ENCODE measurements at places on chromosomes 5 and 9. TPM values are rescaled to one million over a fixed set of nuclear protein-coding genes. Genes with fewer than 3 reads are reported as not detected.
A peak's percentile ranks its signal among the peaks of the same experiment; 100 is the strongest.

Gene ZNF879
- 6.3 TPM for total RNA-seq

Gene TLX3
- total RNA-seq = not detected

Gene CTXN3
- not detected for total RNA-seq

GRCh38 chr9:87259543-87260518 lies 237.8 kb upstream of the DAPK1 start:
- peaks cover 7% of the 10 kb centered on the region for H3K4me1 ChIP-seq
- no peaks in the 10 kb centered on the region for H3K27me3 ChIP-seq
- H3K27ac ChIP-seq = no peak overlapping the region
- no peak overlapping the region for H3K4me3 ChIP-seq
- DNase-seq = no peak

- H3K4me1 ChIP-seq = peaks cover 7% of the 10 kb centered on the region
- no peak for DNase-seq
- no peaks in the 10 kb centered on the region for H3K27me3 ChIP-seq
- H3K27ac ChIP-seq = no peak overlapping the region
These were observed 62.3 kb downstream of the HMCN2 start for GRCh38 chr9:130327781-130328348.

GRCh38 chr5:93831449-93831848 lies 90.0 kb upstream of the POU5F2 start:
- no peaks in the 10 kb centered on the region for H3K4me1 ChIP-seq
- no peak overlapping the region for H3K27ac ChIP-seq
- no peak overlapping the region for H3K4me3 ChIP-seq
- no peak for DNase-seq

DNA sequence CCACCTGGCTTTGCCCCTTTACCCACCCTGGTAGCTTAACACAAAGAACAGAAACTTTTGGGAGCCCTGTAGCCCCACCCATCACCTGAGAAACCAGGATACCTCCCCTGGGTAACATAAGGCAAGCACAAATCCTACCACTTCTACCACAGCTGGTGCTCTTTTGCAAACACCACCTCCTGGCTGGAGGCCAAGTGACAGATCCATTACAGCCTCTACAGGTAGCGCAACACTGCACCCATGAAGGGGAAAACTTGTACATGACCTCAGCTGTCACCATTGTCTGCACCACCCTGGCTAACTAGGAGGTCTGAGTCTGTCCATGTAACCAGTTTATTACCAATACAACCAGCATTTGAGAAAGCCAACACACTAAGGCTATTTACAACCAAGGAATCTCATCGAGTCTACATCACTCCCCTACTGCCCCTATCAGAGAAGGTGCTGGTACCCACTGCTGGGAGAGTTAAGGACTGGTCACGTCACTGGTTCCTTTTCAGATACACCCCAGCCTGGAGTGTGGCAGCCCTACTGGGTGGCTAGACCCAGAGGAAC lies 128.6 kb downstream of the PJA2 start:
- H3K4me1 ChIP-seq = no peaks in the 10 kb centered on the region
- H3K4me3 ChIP-seq = no peak overlapping the region
- H3K36me3 ChIP-seq = no peaks in the 10 kb centered on the region
- no peak overlapping the region for H3K27ac ChIP-seq
- no peak for DNase-seq

DNA sequence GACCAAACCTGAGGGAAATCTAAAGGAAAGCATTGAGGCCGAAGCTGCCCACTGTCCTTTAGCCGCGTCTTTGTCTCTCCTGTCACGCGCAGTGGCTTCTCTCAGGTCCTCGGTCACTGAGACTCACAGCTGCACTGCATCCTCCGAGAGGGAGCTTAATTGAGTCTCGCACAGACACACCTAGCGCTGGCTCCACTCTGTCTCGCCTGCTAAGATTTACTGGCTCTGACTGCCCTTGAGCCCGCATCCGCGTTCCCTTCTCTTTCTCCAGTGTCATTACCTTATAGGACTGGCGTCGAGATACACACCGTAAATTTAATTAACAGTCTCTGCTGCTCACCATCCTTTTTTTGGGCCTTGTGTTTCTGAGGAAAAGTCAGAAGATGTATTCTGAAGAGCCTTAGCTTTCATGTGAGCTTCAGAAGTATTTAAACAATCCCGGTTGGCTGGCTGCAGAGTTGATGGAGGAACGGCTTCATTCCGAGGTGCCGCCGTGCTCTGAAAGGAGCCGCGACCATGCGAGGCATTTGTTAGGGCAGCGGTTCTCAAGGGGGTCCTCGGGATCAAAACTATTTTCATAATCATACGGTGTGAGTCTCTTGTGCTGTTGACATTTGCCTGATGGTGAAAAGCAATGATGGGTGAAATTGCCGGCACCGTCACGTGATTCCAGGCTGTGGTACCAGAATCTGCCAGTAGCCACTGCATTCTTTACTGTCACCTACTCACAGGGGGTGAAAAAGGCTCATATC lies 58.3 kb downstream of the GPR107 start:
- no peaks in the 10 kb centered on the region for H3K27me3 ChIP-seq
- H3K27ac ChIP-seq = no peak overlapping the region
- no peaks in the 10 kb centered on the region for H3K4me1 ChIP-seq
- H3K36me3 ChIP-seq = peaks cover 14% of the 10 kb centered on the region
- no peak for DNase-seq
- no peak overlapping the region for H3K4me3 ChIP-seq

GRCh38 chr5:23396346-23396745 lies 111.1 kb upstream of the PRDM9 start:
- DNase-seq = no peak
- H3K27ac ChIP-seq = no peak overlapping the region

Gene DROSHA
- 70.7 TPM for total RNA-seq

- no peak overlapping the region for H3K4me3 ChIP-seq
- peaks cover 54% of the 10 kb centered on the region for H3K36me3 ChIP-seq
- no peaks in the 10 kb centered on the region for H3K4me1 ChIP-seq
- no peaks in the 10 kb centered on the region for H3K27me3 ChIP-seq
- DNase-seq = no peak
These were observed 12.5 kb downstream of the CIZ1 start for GRCh38 chr9:128178806-128179431.

Gene TMEM245
- 76.5 TPM for total RNA-seq

Gene SLC6A18
- total RNA-seq = not detected

GRCh38 chr5:51371052-51371451 lies 12.2 kb upstream of the ISL1 start:
- no peaks in the 10 kb centered on the region for H3K4me1 ChIP-seq
- H3K4me3 ChIP-seq = no peak overlapping the region
- H3K27ac ChIP-seq = no peak overlapping the region
- no peak for DNase-seq

GRCh38 chr5:36457511-36458270 lies 148.7 kb upstream of the SLC1A3 start:
- no peak overlapping the region for H3K27ac ChIP-seq
- no peak overlapping the region for H3K4me3 ChIP-seq
- no peaks in the 10 kb centered on the region for H3K4me1 ChIP-seq

Gene FRMD3
- total RNA-seq = 5.2 TPM

DNA sequence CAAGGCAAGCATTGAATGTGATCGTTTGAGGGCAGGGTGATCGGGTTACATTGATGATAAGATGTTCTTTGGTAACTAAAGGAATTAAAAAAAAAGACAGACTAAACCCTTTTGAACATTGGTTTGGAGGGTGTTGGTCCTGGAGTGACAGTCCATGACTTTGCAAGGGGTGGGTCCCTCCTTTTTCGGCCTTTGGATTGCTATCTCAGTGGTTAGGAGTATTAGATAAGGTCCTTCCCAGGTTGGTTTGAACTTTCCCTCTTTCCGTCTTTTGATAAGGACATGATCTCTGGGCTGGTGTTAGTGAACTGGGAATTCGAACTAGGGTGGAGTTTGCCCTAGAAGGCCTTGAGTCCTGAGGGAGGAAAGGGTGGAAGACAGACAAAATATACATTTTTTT lies 5.4 kb upstream of the ABO start:
- H3K4me3 ChIP-seq = no peak overlapping the region
- H3K27ac ChIP-seq = no peak overlapping the region
- H3K27me3 ChIP-seq = no peaks in the 10 kb centered on the region
- H3K4me1 ChIP-seq = peaks cover 4% of the 10 kb centered on the region

- H3K4me3 ChIP-seq = peak overlapping the region; percentile 68
- H3K27me3 ChIP-seq = peaks cover 63% of the 10 kb centered on the region
- H3K4me1 ChIP-seq = peaks cover 7% of the 10 kb centered on the region
These were observed 19.3 kb downstream of the CDKN2A start for GRCh38 chr9:21974722-21975409.

- peak overlapping the region; percentile 83 for H3K27ac ChIP-seq
- H3K4me3 ChIP-seq = peak overlapping the region; percentile 61
- peaks cover 100% of the 10 kb centered on the region for H3K4me1 ChIP-seq
- H3K27me3 ChIP-seq = no peaks in the 10 kb centered on the region
- H3K36me3 ChIP-seq = peaks cover 4% of the 10 kb centered on the region
These were observed 259.3 kb downstream of the FANCC start for GRCh38 chr9:95058121-95058785.

- peak overlapping the region; percentile 2 for H3K27ac ChIP-seq
- H3K36me3 ChIP-seq = no peaks in the 10 kb centered on the region
- H3K4me3 ChIP-seq = no peak overlapping the region
These were observed 78.6 kb downstream of the MRPS27 start for GRCh38 chr5:72241346-72242003.

GRCh38 chr9:133181561-133181960 lies 17.8 kb upstream of the GBGT1 start:
- H3K4me1 ChIP-seq = no peaks in the 10 kb centered on the region
- no peak for DNase-seq
- H3K36me3 ChIP-seq = no peaks in the 10 kb centered on the region
- H3K27me3 ChIP-seq = no peaks in the 10 kb centered on the region
- H3K4me3 ChIP-seq = no peak overlapping the region
- H3K27ac ChIP-seq = no peak overlapping the region

DNA sequence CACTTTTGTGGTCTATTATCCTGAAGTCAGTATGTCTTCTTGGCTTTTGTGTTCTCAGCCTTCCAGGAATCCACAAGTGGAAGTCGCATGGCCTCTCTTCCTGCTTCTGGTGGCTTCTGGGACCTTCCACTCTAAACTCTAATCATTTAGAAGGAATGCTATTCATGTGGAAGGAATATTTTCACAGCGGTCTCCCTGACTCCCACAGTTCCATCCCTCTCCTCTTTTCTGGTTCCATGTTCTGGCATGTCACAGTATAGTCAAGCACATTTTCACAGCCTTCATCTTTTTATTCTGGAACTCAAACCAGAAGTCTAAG lies 7.3 kb upstream of the RAI14 start:
- H3K27me3 ChIP-seq = no peaks in the 10 kb centered on the region
- H3K4me3 ChIP-seq = no peak overlapping the region
- no peak for DNase-seq
- peaks cover 10% of the 10 kb centered on the region for H3K4me1 ChIP-seq
- no peaks in the 10 kb centered on the region for H3K36me3 ChIP-seq

GRCh38 chr5:91058575-91058974 lies 324.5 kb downstream of the ARRDC3 start:
- no peaks in the 10 kb centered on the region for H3K27me3 ChIP-seq
- H3K27ac ChIP-seq = no peak overlapping the region
- H3K4me1 ChIP-seq = no peaks in the 10 kb centered on the region
- no peaks in the 10 kb centered on the region for H3K36me3 ChIP-seq
- no peak overlapping the region for H3K4me3 ChIP-seq
- no peak for DNase-seq

Gene ANKS6
- 35.1 TPM for total RNA-seq

Gene PCDHGA2
- total RNA-seq = 13.8 TPM

Gene IL13
- total RNA-seq = not detected

Gene SHC3
- total RNA-seq = 1.5 TPM

- no peaks in the 10 kb centered on the region for H3K36me3 ChIP-seq
- peak within 1 kb of the TSS; percentile 92 for H3K27ac ChIP-seq
- peak; percentile 78 for DNase-seq
- H3K4me1 ChIP-seq = peaks cover 90% of the 10 kb centered on the region
These were observed at the start of gene MGAT1 for GRCh38 chr5:180802325-180803180. TSS of gene MGAT1 (minus strand) at chr5:180802806. CDS start at chr5:180792971, 9,835 bp downstream.

Gene SLC34A1
- not detected for total RNA-seq

DNA sequence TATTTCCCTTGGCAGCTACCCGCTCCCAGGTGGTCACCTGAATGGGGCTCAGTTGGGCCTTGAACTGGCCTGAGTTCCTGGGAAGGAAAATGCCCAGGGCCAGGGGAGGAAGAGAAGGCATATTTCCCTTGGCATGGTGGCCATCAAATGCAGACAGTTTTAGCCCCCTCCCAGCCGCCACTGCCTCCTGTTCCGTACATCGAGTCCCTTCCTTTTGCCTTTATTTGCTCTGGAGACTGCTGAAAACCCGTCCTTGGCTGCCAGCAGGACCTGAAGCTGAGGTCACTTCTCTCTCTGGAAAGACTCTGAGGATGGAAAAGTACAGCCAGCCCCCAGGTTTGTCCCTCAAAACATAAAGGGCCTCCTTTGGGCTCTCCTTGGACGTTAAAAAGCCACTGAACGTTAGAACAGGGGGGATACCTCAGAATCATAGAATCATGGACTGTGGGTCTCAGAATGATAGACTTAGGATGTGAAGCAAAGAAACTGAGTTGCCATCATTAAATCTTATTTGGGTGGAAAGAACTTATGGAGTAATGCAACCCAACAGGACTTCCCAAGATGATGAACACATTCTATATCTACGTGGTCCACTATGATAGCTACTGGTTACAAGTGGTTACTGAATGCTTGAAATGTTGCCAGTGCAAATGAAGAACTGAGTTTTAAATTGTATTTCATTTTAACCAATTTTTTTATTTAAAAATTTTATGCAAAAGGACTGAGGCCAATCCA lies 7.1 kb downstream of the SPARC start:
- peaks cover 26% of the 10 kb centered on the region for H3K36me3 ChIP-seq
- DNase-seq = no peak
- H3K27me3 ChIP-seq = no peaks in the 10 kb centered on the region
- peaks cover 94% of the 10 kb centered on the region for H3K4me1 ChIP-seq
- peak overlapping the region; percentile 98 for H3K27ac ChIP-seq

DNA sequence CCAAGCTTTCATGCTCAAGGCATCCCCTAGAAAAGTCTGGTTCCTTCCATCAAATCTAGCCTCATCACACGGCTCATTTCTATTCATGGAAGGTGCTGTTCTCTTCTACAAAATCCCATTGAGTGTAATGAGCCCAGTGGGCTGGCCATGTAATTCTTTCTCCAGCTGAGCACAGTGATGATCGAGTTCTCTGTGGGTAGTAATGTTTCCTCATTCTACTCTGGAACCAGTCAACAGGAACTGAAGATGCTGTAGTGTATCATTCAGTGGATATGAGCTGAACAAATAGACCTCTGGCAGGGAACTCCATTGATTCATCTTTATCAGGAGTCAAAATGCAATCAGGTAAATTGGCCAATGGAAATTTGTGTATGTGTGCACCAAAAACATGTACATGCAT lies 149.2 kb downstream of the LRRC70 start:
- no peak overlapping the region for H3K27ac ChIP-seq
- H3K27me3 ChIP-seq = no peaks in the 10 kb centered on the region
- H3K4me1 ChIP-seq = no peaks in the 10 kb centered on the region
- DNase-seq = no peak

Gene TYRP1
- 3.8 TPM for total RNA-seq
